ENCODE measurements at places on chromosomes 2 and 18.

- no peak for DNase-seq
These were observed 28.5 kb downstream of the UXS1 start for GRCh38 chr2:106165561-106165960.

- no peak for DNase-seq
These were observed 1.8 kb downstream of the REL start for GRCh38 chr2:60882971-60883753.

DNA sequence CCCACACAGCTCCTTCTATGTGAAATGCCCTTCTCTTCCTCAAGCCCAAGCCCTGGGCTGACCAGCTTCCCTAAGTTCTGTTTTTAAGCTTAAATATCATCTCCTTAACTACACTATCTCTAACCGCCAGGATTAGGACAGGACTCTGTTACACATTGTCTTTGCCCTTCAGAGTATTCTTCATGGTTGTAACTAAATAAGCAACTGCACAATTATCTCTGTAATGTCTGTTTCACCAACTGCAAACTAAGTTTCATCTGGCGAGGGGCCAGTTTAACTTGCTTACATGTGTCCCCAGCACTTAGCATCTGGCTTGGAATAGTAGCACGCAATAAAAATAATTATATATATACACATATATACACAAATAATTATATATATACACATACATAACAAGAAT, 1.1 kb upstream of the ERMN start:
- no peak for DNase-seq

DNA sequence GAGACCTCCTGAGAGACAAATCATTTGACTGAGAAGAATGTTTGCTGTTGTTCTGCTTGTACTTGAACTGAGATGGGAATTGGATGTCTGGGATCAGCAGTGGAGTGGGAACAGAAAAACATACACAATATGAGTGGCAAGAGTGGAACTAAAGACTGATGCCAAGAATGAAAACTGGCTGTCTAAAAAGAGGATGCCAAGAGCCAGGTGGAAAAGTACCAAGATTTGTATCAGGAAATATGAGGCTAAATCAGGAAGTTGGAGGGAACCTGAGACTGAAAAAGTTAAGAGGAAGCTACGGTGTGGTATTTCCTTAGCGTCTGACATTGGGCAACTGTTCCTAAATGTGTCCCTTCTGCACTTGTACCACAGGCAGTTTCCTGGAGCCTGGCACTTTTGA, 440.9 kb upstream of the CELF4 start:
- DNase-seq, result no peak

Measured in NT2/D1 (cell line).